ENCODE measurements at places on chromosomes 11 and 22.

- no peak for DNase-seq
Measured at GRCh38 chr11:75238595-75239440, 1.8 kb upstream of the TPBGL start.

- no peak for DNase-seq
Measured at GRCh38 chr11:49377978-49378377, 169.6 kb upstream of the FOLH1 start.

- DNase-seq = no peak
Measured at GRCh38 chr11:102614485-102614884, 10.6 kb downstream of the MMP20 start.

DNA sequence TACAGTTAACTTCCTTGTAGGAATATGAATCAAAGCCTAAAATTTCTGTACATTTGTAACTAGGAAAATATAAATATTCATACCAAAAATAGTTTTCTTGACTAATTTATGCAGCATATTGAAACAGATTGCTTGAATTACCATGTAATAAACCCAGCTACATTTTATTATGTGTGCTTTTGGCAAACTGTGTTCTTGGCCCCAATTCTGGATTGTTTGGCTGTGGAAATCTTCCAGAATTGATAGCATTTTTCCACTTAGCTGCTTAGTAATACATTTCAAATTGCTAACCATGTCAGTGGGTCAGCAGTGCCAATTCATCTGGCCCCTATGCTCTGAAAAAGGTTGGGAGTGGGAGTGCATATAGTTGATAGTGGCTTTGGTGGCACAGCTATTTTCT lies 32.3 kb downstream of the PDHX start:
- no peak for DNase-seq

- DNase-seq = peak; percentile 21
Measured at GRCh38 chr11:76209375-76209972, 3.2 kb upstream of the WNT11 start.

- no peak for DNase-seq
Measured at GRCh38 chr22:30362651-30363281, 6.0 kb downstream of the CCDC157 start.

DNA sequence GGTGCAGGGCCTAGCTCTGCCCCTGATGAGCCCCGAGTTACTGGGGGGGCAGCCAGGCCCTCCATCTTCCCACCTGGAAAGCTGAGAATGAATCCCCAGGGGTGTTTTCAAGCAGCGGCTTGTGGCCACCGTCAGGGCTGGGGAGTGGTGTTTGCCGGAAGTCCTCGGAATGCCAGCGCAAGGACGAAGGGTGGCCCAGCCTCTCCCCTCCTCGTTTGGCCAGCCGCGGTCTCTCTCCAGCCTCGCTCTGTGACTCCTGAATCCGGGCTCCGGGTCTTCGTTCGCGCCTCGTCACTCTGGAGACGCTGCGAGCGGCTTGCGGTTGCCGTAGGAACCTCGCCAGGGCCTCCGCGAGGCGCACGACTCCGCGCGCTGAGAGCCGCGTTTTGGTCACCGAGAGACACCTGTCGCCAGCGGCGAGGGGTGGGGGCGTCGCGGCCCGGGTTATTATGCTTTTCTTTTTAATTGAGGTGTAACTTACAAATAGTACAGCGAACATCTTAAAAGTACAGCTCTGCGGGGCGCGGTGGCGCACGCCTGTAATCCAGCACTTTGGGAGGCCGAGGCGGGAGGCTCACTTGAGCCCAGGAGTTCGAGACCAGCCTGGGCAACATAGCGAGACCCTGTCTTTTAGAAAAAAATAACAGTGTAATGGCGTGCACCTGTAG lies 6.3 kb upstream of the KDELR3 start:
- peak; percentile 20 for DNase-seq

- no peak for DNase-seq
Measured at GRCh38 chr22:45878051-45878781, 98.7 kb downstream of the WNT7B start.
